ENCODE measurements at places on chromosomes 2 and 18.

DNA sequence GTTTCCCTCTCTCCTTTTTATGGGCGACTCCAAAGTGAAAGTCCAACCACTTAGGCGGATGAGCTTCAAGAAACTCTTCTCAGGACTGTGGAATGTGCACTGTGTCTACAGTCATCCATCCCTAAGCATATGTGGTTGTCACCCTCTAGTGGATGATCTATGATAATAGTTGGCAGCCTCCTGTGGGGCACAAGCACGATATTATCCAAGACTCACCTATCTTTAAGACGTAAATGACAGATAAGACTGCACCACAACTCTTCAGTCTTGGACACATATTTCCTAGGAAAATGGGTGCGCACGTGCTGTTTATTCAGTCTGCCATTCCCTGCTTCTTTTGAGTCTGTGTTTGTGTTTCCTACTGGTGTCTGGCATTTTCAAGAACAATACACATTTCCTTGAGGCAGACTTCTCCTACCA, 145.5 kb upstream of the CTAGE1 start:
- no peak for DNase-seq

DNA sequence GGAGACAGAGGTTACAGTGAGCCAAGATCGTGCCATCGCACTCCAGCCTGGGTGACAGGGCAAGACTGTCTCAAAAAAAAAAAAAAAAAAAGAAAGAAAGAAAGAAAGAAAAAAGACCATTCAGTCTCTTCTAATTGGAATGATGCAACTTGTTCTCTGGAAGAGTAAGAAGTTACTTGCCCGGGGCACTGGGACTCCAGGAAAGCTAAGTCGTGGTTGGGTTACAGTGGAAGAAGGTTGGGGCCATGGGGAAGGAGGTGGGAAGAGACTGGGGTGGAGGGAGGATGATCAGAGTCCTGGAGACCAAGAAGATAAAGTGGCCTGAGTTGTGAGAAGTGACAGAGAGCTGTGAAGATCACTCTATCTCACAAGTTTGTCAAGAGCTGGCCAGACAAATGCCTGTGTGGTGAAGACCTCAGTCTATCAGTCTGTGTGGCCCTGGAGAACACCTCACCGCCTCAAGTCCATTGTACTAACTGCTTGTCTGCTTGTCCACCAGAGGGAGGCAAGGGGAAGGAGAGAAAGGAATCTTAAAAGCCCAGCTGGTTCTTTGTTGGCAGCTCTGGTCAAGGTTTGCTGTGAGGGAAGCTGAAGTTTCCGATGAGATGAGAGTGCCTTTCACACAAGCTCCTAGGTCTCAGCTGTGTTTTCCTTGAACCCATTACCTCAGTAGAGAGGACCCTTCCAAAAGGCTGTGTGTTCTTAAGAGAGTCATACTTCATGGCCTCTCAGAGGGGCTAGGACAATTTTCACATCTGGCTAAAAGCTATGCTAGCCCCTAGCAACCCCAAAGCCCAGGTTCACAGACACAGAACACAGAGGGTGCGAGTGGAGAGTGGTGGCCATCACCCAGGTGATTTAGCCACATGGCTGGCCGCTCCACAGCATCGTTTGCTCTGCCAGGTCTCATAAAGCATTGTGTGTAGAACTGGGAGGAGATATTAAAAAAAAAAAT, 72.0 kb upstream of the TMEM178A start:
- no peak for DNase-seq

GRCh38 chr2:235931676-235932075, 236.5 kb downstream of the GBX2 start:
- no peak for DNase-seq

DNA sequence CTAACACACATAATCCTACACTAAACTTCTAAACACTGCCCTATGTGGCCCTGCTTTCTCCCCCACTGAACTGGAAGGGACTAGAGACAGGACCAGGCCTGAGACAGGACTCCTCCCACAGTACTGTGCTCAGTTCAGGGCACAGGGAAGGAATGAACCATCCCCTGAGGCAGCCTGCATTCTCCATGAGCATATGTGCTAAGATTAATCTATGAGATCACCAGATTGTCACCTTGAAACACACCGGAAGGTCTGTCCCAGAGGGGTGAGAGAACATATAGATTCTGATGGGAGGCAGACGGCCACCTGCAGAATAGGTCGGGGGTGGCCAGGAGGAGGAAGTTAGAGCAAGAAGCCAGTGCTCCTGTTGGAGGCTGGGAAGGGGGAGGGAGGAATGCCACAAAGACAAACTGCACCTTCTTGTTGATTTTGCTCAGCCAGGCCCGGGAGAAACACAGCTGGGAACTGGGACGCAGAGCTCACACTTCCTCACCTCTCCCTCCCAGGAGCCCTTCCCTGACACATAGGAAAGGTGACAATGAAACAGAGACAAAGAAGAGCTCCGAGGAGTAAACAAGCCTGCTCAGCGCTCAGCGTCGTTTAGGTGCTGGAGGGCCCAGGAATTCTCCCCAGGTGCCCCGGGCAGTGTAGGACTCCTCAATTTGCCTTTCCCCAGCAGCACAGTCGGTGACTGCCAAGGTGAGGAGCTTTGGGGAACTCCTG, 52.1 kb downstream of the ZBTB7C start:
- no peak for DNase-seq

DNA sequence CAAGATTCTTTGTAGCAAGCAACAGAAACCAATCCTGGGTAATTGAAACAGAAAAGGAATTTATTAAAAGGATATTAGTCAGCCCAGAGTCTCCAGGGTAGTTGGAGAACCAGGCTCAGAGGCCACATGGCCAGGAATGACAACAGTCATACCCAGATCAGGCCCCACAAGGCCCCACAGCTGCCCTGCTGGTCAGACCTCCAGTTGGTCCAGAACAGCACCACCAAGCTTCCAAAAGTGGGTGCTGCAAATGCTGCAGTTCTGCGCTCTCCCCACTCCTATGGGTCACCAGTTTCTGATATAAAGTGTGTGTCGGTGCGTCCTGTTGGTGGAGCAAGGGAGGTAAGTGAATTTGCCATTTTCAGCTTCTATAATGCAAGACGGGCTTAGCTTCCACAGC, 29.9 kb downstream of the KLHL29 start:
- DNase-seq: no peak

DNA sequence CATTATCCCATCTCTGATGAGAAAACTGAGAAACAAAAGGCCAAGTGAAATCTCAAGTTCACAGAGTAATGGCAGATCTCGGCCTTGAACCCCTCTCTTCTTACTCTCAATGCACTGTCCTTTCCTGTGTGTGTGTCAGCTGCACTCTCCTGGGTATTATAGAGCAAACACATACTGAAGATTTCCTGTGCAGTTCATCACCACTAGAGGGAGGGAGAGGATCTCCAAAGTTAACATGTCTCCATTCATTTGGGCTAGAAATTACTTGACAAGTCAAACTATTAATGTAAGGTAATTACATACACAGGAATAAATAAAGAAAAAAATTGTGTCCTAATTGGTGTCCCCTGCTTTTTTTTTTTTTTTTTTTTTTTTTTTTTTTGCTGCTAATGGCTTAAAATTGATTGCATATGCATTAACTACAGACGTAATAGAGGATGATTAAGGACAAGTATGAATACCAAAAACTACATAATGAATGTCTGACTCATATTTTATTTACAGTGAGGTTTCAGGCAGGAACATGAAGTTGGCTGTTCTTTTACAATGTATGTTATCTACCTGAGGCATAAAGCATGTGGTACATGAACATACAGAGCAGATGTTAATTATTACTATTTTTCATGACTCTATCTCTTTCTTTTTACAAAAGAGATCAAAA, 269.2 kb downstream of the NYAP2 start:
- no peak for DNase-seq

DNA sequence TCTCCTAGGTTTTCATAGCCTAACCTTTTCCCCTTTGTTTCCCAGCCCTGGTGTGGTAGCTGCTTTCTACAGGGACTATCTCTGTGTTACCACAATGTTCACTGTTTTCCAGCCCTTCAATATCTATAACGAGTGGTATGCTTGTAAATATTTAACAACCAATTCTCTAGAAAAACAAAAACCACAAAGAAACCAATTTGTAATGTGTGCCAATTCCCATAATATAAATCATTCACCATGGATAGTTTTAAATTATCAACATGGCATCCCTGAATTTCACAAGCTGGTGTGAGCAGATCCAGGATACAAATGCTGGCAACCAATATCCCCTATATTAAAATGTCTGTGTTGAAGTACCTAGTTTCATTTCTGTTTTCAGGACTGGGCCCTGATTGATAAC, 207.5 kb upstream of the FBXO11 start:
- DNase-seq: no peak

DNA sequence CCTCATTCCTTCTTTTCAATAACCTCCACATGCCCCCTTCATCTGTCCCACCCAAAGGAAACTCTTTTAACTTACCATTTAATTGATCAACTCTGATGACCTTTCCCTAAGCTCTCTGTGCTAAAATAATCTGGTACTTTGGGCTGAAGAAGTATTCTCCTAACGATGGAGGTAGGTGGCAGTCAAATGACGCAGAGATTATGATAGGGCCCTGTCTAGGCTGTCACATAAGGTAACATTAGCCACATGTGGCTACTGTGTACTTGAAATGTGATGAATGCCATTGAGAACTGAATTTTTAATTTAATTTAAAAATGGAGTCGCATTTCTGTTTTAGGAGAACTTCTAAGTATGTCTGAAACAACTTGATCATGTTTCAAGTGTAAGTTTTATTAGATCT, 140.5 kb upstream of the TNP1 start:
- DNase-seq: no peak

Measured in activated CD4-positive, alpha-beta T cell treated with anti-CD3 and anti-CD28 coated beads for 1 hour (primary cell).